ENCODE measurements at places on chromosomes 12 and 14. TPM values are rescaled to one million over a fixed set of nuclear protein-coding genes. Genes with fewer than 3 reads are reported as not detected.

GPR84 gene
- total RNA-seq, result not detected

FLVCR2 gene
- total RNA-seq, result 0.08 TPM

STAC3 gene
- total RNA-seq, result 0.08 TPM

CDKL1 gene
- 3.2 TPM for total RNA-seq

OTX2 gene
- total RNA-seq, result not detected

ASPG gene
- total RNA-seq, result not detected

TAS2R9 gene
- not detected for total RNA-seq

PLEKHG7 gene
- total RNA-seq, result not detected

PRPH gene
- 1.5 TPM for total RNA-seq

CTDSP2 gene
- 198 TPM for total RNA-seq

KRT5 gene
- total RNA-seq, result not detected

SERPINA12 gene
- not detected for total RNA-seq

ADAM20 gene
- total RNA-seq, result 0.68 TPM

ADCY6 gene
- 56.6 TPM for total RNA-seq

IKBIP gene
- 60.7 TPM for total RNA-seq

SELPLG gene
- 0.68 TPM for total RNA-seq

USP44 gene
- 0.38 TPM for total RNA-seq

CCDC197 gene
- not detected for total RNA-seq

FZD10 gene
- total RNA-seq, result not detected

PMEL gene
- 0.90 TPM for total RNA-seq

SRRM4 gene
- not detected for total RNA-seq

CLEC7A gene
- total RNA-seq, result not detected

PTGER2 gene
- 1.3 TPM for total RNA-seq

GSC gene
- total RNA-seq, result not detected

TTC5 gene
- 53.5 TPM for total RNA-seq

AGAP2 gene
- total RNA-seq, result 0.30 TPM

TSPAN31 gene
- 59.8 TPM for total RNA-seq

PMCH gene
- total RNA-seq, result not detected

GALNT16 gene
- 0.98 TPM for total RNA-seq

CLSTN3 gene
- total RNA-seq, result 10.6 TPM

NDUFB1 gene
- total RNA-seq, result 194 TPM

NOXRED1 gene
- total RNA-seq, result 0.70 TPM

CD69 gene
- not detected for total RNA-seq

TAPBPL gene
- 15.4 TPM for total RNA-seq

PTHLH gene
- total RNA-seq, result 0.83 TPM

STXBP6 gene
- total RNA-seq, result 13.2 TPM

ACSM4 gene
- not detected for total RNA-seq

KRT83 gene
- total RNA-seq, result not detected

GDF3 gene
- not detected for total RNA-seq

PTGDR gene
- total RNA-seq, result 0.12 TPM

WDHD1 gene
- 11.0 TPM for total RNA-seq

OR4K17 gene
- not detected for total RNA-seq

TMEM229B gene
- 0.15 TPM for total RNA-seq

DHRS4 gene
- 64.0 TPM for total RNA-seq

KLRC4 gene
- not detected for total RNA-seq

MYO1H gene
- total RNA-seq, result not detected

ASIC1 gene
- total RNA-seq, result 5.9 TPM

Measured in smooth muscle cell of the coronary artery (primary cell).